ENCODE measurements at places on chromosomes 13 and 19. TPM values are rescaled to one million over a fixed set of nuclear protein-coding genes. Genes with fewer than 3 reads are reported as not detected.
A peak's percentile ranks its signal among the peaks of the same experiment; 100 is the strongest.

The KLK7 gene
- not detected for total RNA-seq

The HPN gene
- total RNA-seq = 0.31 TPM

The MRPL4 gene
- 60.3 TPM for total RNA-seq

The PSG1 gene
- 0.52 TPM for total RNA-seq

The USF2 gene
- 68.9 TPM for total RNA-seq

The CCNA1 gene
- total RNA-seq = 0.91 TPM

The CPT1C gene
- 33.6 TPM for total RNA-seq

The ABCC4 gene
- total RNA-seq = 14.2 TPM

The LGALS14 gene
- not detected for total RNA-seq

DNA sequence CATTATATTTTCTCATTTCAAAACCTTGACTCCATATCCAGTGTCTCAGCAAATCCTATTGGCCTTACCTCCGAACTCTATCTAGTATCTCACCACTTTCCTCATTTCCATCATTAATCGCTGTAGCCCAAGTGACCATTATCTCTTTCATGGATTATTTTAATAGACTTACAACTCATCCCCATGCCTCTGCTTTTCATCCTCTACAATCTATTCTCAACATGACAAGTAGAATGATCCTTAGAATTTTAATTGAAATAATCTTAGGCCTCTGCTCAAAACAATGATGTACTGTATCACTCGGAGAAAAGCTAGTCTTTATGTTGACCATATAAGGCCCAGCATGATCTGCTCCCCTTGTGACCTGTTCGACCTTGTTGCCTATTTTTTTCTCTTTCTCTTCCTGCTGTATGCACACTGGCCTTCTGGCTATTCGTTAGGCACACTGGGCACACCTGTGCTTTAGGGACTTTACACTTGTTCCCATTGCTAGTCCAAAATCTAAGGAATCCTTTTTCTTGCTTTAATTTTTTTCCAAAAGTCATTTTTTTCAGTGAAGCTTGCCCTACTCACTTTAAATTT is 21.4 kb downstream of the DNAJC15 start:
- DNase-seq = no peak

DNA sequence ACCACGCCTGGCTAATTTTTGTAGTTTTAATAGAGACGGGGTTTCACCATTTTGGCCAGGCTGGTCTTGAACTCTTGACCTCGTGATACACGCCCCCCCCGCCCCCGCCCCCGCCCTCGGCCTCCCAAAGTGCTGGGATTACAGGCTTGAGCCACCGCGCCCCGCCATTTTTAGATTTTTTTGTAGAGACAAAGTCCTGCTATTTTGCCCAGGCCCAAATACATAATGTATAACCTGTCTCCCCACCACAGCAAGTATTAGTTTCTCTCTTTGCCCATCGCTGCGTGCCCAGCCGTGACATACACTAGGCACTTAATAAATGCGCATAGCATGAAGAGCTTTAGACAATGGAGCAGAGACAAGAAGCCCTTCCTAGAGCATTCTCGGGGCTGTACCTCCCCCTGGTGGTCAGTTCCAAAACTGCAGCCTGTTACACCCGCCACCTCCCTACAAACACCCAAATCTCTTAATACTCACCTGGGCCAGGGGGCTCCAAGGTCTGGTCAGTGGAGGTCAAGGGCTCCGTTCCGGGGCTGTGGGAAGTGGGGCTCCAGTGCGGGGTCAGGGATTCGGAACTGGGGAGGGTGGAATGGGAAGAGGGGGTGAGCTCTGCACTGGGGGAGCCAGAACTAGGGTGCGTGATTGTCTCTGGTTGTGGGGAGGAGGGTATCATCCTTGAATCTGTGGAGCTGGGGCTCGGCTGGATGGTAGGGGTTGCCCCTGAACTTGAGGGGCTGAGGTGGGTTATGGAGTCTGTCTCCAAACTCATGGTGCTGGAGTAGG is 22.5 kb downstream of the IQCN start:
- DNase-seq = peak; percentile 32

- peak; percentile 94 for DNase-seq
Measured at GRCh38 chr13:45219938-45220375, 19.1 kb upstream of the KCTD4 start.

- no peak for DNase-seq
Measured at GRCh38 chr19:29700498-29700897, 14.6 kb downstream of the C19orf12 start.

DNA sequence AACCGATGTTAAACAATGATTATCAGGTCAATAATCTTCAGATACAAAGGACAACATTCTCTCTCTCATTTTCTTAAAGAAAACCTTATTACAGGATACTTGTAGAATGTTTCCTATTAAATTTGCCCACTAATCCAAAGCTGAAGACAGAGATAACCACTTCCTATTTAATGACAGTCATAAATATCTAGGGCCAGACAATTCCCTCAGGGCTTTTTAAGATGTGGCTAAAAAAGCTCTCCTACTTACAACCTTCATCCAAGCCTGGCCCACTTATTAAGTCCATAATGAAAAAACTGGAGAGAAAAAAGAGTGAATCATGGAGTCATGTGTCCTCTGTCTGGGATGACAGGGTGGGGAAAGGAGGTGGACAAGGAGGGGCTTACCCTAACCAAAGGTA is 235.9 kb downstream of the KLF12 start:
- DNase-seq = no peak

GRCh38 chr13:29548722-29549121 is 46.8 kb downstream of the SLC7A1 start:
- peak; percentile 95 for DNase-seq

DNA sequence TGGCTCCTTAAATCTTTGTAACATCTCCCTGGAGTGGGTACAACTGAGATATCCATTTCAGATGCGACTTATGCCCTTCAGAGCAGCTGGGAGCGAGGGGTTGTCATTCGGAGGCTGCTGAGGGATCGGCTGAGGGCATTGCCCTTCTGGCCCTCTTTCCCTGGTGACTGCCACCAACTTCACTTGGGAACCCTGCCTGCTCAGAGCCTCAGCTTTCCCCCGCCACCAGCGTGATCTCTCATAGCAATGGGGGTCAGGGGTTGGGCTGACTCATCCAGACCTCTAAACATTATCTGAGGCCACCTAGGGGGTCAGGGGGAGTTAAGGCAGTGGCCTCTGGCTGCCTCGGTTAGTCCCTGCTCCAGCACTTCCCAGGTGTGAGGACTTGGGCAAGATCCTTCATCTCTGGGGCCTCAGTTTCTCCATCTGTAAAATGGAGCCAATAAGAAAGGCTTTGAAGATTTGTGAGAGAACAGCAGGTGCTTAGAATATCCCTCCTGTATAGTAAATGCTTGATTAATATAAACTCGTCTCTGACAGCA is 1.1 kb downstream of the PRX start:
- DNase-seq = no peak

- DNase-seq = no peak
Measured at GRCh38 chr13:110813646-110814624, 100.4 kb downstream of the ING1 start.

- DNase-seq = peak; percentile 63
Measured at GRCh38 chr13:95509521-95510310, 42.8 kb upstream of the CLDN10 start.

DNA sequence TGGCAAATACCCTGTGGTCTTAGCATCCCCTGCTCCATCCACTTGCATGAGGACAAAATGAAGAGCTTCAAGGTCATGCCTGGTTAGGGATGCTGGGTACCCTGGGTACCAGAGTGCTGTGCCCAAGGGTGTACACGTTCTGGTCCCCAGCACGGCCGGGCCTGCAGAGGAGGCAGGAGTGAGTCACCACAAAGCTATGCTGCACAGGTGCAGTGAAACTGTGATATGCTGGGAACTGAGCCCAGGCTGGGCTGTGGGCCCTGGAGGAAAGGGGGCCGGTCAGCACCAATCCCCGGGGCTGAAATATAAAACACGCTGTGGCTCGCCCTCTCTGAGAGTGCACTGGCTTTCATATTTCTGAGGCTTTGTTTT is 95.1 kb downstream of the TSHZ3 start:
- peak; percentile 47 for DNase-seq

DNA sequence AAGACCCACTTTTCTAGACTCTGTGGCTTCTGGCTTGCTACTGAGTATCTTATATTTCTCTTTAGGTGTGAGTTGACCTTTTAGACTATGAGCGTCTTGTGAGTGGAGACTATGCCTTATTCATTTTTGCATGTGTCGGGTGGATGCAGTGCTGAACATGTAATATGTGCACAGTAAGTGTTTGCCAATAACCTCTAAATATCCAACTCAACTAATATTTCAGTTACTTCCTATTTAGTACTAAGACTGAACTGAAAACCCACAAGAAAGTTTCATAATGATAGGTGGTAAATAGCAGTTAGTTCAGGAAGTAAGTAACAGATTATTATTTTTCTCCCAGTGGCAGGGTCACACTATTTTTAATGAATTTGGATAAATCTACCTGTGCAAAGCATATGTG is 269.3 kb downstream of the KCNRG start:
- DNase-seq = no peak

DNA sequence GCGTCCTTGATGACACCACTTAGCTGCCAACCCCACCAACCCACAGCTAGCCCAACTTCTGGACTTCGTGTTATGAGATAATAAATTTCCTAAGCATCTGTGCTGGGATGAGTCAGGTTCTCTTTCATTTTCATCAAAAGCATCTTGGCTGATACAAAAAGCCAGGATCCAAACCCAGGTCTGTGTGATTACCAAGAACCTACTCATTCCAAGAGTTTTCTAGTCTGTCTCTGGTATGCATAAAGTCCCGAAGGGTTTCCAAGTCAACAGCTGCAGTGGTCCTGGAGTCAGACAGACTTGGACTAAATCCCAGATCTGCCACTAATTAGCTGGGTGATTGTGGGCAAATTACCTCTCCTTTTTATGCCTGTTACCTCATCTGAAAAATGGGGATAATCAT is 55.5 kb upstream of the SERP2 start:
- peak; percentile 88 for DNase-seq

GRCh38 chr19:7287722-7288121 is 6.5 kb downstream of the INSR start:
- no peak for DNase-seq

- DNase-seq = no peak
Measured at GRCh38 chr19:1475751-1476437, 3.1 kb downstream of the C19orf25 start.

GRCh38 chr13:93147946-93148345 is 78.7 kb upstream of the GPC6 start:
- peak; percentile 79 for DNase-seq

GRCh38 chr13:111484959-111485358 is 164.5 kb downstream of the TEX29 start:
- no peak for DNase-seq

- no peak for DNase-seq
Measured at GRCh38 chr19:45402298-45403061, 2.4 kb downstream of the PPP1R13L start.

DNA sequence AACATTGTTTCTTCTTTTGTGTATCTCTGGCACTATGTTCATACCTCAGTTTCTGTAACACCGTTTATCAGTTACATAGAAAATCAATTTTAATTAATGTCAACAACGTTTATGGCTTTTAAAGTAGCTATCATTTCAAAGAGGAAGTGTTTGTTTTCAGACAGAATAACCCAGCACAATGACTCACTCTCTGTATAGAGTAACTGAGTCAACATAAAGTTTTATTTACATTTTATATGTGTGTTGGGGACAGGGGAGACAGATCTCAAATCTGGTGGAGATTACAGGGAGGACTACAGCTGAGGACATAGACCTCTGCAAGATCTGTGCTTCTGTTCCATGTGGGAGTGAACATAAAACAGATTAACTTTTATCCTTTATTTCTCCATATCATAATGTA is 2590.1 kb downstream of the PCDH9 start:
- no peak for DNase-seq

- DNase-seq = no peak
Measured at GRCh38 chr19:29324291-29324680, 111.3 kb upstream of the UQCRFS1 start.

DNA sequence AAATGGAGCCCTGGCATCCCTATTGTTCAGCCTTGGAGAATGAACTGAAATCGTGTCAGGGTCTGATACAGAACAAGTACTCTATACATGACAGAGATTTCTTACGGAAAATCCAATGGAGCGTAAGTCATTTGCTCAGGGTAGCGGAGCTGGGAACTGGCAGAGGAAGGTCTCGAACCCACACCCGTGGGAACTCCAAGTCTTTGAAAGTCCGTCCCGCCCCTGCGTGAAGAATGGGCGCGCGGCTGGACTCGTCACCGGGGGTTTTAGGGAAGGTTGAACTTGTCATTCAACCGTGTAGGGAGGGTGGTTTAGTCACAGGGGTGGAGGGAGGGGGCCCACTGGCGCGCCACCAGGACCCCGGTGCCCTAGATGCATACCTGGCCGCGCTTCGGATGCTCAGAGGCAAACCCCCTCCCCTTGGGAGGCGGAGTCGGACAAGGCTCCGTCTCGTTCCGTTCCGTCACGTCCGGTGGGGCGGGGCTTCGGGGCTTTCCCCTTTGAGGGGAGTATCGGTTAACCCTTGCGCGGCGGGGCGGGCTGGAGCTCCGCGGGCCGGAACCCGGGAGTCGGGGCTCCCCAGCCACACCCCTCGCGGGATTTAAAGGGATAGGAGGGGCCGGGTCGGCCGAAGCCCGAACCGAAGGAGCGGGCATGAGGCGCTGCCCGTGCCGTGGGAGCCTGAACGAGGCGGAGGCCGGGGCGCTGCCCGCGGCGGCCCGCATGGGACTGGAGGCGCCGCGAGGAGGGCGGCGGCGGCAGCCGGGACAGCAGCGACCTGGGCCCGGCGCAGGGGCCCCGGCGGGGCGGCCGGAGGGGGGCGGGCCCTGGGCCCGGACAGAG is at the start of the genes COQ8B and ITPKC:
TSS of gene COQ8B (minus strand) at position 405 of the 843 bp plus-strand sequence. CDS start 2,254 bp downstream, outside the sequence.
TSS of gene ITPKC (plus strand) at position 631 of the 843 bp plus-strand sequence. CDS start at position 655, 24 bp downstream.
- DNase-seq = peak; percentile 91

DNA sequence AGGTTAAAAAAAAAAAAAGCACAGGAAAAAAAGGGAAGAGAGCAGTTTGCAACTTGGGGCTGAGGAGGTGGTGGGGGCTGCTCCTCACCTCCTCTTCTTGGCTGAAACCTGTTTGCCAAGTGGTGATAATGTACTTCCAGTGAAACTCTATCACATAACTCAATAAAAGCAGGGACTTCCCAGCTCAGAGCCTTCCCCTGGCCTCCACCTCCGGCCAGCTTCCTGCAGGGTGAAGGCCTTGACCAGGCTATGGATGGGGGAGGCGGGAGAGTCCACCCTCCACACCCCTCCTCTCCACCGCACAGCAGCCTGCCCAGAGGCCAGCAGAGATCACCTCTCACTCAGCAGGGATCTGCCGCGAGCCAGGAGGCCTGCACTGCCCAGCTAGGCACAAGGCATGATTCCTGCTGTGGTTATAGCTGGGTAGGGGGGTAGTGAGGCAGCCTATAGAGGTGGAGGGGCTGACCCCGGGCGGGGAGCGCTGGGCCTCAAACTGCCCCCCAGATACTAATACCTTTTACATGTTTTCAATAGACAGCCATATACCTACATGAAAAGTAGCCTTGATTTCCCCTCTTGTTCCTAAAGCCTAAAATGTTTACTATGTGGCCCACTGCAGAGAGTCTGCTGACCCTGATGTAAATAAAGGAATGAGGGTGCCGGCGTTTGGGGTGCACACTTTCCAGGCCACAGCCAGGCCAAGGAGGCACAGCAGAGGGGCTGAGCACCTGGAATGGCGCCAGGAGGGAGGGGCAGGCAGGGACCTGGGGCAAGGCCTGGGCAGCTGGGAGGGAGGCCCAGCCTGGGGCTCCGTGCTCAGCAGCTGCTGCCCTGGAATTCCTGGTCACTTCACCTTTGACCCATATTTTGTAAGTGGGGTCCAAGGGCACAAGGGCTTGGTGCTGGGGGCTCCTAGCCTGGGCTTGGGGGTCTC is 10.3 kb downstream of the ZNF787 start:
- no peak for DNase-seq
